ENCODE measurements at places on chromosomes 4 and X.

GRCh38 chr4:184653650-184654049, 4.1 kb downstream of the PRIMPOL start:
- DNase-seq, result no peak

DNA sequence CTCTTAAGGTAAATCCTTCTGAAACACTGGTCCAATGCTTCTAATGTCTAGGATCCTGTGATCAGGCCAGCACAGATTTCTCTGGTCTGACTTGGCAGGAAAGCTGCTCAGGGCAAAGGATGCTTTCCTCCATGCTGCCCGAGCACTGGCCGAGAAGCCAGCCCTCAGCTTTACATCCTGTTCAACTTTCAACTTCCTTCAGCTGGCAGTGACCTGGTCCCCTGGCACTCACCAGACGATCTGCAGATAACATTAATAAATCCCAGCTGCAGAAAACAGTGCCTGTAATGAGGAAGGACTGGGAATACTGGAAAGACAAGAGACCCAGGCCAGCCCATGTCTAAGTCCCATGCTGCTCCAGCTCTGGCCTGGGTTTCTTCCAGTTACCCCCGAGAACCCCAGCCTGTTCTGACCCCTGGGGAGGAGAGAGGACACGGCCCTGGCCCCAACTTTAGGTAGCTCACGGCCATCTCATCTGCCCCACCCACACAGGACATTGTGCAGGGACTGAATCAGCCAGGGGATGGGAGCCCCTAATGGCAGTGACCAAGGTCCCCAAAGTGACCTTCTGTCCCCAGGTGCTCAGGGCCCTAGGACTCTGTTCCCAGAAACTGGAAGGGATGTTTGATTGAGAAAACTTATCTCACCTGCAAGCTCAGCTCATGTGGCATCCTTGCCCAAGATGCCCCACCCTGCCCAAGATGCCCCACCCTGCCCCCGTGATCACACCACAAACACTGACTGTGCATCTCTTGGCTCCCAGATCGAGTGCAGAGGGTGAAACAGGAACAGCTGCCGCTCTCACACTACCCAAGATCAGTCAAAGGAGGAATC, 28.0 kb downstream of the JAKMIP1 start:
- no peak for DNase-seq

- no peak for DNase-seq
Observed at GRCh38 chr4:26206339-26206738, 114.5 kb upstream of the RBPJ start.

GRCh38 chr4:89712141-89712540, 124.8 kb downstream of the SNCA start:
- DNase-seq, result no peak

Data from germinal center (tissue), 1 donor.